ENCODE measurements at places on chromosomes 16 and 17.

GRCh38 chr17:38579934-38580333 is 25.8 kb downstream of the SRCIN1 start:
- DNase-seq: no peak

DNA sequence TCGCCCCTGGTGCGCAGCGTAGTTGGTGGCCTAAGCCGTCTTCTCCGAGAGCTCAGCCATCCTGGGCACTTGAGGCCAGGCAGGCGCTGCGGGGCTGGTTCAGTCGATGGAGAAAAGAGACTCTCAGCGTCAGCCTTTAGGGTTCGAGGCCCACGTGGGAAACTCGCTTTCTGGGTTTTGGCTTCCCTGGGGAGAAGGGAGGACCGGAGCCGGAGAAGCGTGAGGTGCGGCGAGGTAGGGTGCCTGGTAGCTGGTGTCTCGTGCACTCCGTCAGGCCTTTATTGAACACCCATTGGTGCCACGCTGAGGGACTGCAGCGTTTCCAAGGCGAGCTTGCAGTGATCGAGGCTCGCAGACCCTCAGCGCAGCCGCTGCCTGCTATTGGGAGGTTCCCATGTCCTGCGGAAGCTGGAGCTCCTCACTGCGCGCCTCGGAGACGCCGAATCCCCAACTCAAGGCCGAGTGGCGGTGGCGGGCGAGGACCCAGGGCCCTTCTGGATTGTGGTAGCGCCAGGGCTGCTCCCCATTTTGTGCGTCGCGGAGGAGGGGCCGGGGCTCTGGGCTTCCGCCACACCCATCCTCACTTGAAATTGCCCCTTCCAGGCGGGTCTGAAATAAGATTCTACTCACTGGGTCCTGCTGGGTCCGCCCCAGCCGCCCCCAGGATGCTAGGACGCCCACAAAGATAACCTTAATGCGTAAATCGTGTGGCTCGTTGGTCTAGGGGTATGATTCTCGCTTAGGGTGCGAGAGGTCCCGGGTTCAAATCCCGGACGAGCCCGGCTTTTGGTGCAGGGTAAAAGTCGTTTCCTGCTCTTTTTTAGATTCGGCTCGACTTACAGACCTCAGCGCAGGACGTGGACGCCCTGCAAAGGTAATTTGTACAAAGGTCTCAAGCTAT is 1.2 kb downstream of the OR1F1 start:
- peak; percentile 73 for DNase-seq

DNA sequence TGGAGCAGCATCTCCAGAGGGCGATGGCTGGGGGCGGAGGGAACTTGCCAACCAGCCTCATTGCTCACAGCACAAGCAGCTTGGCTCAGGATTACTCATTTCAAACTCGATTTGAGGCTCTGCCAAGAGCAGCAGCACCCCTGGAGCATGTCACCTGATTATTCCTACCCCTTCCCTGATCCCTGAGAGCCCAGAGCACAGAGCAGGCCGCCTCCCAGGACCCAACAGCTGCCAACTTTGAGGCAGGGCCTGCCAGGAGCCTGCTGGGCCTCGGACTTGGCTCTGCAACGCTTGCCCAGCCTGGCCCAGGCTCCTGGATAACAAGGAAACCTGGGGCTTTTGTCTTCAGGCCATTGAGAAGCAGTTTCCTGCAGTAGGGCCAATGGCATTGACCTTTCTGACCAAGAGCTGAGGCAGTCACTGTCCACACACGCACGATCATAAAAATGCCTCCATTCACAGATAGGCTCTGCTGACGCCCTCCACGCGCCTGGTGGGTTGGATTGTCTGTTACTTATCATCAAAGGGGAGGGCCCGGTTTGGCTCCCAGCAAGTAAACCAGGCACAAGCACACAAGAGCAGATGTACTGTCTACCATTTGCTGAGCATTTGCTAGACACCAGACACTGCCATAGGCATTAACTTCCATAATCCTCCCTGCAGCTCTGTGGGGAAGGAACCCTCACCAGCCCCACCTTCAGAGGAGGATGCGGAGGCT is 406.6 kb upstream of the EEF2KMT start:
- no peak for DNase-seq

DNA sequence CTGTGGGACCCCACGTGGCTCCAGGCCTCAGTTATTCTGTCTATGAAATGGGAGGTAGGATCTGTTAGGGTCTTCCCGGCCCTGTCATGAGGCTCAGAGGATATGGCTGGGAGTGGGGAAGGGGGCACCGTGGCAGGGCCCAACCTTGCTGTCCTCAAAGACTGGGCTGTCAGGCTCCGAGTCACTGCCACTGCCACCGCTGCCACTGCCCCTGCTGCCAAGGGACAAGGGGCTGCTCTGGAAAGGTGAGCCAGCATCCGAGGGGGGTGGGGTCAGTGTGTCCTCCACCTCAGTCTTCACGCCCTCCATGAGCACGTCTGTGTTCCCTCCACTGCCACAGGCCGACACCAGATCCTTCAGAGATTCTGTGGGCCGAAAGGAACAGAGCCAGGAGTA is 19.2 kb downstream of the SREBF1 start:
- no peak for DNase-seq

DNA sequence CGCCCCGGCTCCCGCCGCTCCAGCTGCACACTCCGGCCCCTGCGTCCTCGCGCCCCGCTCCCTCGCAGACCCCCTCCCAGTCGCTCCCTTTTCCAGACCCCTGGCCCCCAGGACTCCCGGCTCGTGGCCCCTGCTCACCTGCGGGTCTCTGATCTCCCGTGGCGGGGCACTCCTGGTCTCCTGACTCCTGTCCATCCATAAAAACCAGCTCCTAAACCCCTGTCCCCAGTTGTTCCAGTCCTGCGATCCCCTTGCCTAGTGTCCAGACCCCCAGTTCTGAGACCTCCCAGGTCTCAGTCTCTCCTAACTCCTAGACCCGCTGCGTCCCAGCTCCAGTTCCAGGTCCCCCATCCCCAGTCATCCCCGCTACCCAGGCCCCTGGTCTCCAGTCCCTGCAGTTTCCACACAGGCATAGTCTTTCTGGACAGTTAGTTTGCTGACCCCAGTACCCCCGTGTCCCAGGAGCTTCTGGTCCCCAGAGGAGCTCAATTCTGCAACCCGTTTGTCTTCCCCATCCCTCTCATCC is 379 bp downstream of the SNX29 start:
- no peak for DNase-seq

- DNase-seq: no peak
Observed at GRCh38 chr17:76138234-76138895, 2.7 kb downstream of the FOXJ1 start.

DNA sequence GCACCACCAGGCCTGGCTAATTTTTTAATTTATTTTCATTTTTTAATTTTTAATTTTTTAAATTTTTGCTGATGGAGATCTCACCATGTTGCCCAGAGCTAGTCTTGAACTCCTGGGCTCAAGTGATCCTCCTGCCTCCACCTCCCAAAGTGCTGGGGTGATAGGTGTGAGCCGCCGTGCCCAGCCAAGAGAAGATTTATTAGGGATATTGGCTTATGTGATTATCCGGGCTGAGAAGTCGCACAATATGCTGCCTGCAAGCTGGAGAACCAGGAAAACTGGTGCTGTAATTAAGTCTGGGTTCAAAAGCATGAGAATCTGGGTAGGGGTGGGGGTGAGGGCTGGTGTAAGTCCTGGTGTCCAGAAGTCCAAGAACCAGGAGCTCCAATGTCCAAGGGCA is 2.5 kb upstream of the C16orf90 start:
- no peak for DNase-seq

GRCh38 chr17:39653662-39654331 is 11.4 kb upstream of the TCAP start:
- DNase-seq: peak; percentile 78
